Activated CD8-positive, alpha-beta memory T cell treated with anti-CD3 and anti-CD28 coated beads for 1 hour (primary cell): ENCODE measurements at places on chromosomes 7 and 10.

DNA sequence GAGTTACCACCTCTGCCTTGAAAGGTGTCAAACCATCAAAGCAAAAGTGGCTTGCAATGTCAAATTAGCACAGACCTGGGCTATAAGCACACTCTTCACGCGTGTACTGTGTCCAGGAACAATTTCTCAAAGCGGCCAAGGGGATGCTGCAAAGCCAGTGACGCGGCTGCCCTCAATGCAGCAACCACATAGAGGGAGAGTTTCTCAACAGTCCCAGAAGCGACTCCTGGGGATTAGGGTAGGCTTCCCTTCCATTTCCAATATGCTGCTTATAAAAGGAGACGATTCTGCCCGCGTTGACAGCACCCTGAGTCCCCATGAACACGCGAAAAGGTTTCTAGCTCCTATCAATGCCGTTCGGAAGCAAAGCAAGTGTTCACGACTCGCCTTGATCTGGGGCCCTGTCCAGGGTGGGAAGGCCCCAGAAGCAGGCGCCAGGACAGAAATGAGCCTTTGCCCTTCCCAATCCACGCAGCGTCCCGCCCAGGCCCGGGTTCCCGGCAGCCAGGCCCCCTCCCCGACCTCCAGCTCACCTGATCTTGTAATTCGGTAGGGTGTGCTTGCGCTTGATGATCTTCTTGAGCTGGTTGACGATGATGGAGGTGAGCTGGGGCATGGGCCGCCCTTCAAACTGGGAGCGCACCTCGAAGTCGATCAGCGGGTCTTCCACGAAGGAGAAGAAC lies 1.3 kb downstream of the PDZD8 start:
- DNase-seq, result no peak

DNA sequence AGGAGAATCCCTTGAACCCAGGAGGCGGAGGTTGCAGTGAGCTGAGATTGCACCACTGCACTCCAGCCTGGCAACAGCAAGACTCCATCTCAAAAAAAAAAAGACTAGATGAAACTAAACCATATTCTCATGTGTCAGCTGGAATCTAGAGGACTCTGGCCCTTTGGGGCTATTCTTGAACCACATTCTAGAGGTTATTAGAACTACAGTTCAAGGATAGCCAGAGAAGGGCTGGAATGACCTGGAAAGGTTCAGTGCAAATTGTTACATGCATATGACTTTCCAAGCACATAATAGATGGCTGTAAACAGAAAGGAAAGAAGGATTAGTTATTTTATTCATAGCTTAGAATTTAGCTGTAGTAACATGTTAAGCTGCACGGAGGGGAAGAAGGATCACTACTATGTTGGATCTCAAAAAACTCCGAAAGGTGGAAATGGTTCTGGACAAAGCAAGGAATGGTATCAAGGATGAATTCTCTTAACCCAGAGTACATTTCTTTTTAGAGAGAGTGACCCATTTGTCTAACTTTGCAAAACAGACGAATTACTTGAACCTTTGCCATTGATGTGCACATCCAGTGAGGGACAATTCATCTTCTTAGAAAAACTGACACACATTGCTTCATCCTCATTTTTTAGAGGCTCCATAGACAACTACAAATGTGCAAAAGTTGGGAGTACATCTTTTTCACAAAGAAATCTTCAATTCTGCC lies 124.0 kb upstream of the SAMD8 start:
- no peak for DNase-seq

DNA sequence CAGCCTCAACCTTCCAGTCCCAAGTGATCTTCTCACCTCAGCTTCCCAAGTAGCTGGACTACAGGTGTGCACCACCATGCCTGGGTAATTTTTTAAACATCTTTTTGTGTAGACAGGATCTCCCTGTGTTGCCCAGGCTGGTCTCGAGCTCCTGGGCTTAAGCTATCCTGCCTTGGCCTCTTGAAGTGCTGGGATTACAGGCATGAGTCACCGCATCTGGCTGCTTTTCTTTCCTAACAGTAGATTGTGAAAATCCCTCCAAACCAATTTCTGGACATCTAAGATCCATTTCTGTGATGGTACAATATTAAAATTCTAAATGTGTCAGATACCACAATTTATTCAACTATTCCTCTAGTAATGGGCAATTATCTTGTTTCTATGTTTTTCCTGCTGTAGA lies 38.7 kb downstream of the RAB18 start:
- DNase-seq, result no peak

DNA sequence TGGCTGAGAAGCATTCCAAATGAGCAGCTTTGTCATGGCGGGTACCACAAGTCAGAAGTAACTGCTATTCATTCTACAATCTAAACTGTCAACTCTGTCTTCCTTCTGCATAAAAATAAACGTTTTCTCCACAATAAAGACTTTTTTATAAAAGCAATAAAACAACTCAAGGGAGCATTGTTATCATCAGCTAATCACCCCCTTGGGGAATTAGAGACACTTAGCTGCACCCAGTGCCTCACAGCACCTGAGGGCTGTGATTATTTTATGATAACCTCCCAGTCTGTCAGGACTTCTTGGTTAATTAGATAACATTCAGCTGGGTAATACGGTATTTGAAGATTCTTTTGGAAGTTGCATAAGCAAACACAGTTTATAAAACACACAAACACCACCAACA lies 155.6 kb downstream of the PPP1R3A start:
- no peak for DNase-seq

DNA sequence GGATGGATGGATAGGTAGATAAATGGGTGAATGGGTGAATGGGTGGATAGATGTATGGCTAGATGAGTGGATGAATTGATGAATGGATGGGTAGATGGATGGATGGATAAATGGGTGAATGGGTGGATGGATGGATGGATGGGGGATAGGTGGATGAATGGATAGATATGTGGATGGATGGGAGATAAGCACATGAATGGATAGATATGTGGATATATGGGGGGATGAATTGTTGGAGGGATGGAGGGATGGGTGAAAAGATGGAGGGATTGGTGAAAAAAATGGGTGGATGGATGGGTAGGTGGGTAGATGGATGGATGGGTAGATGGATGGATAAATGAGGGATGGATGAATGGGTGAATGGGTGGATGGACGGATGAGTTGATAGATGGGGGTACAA lies 196.4 kb downstream of the FRMD4A start:
- DNase-seq, result no peak

DNA sequence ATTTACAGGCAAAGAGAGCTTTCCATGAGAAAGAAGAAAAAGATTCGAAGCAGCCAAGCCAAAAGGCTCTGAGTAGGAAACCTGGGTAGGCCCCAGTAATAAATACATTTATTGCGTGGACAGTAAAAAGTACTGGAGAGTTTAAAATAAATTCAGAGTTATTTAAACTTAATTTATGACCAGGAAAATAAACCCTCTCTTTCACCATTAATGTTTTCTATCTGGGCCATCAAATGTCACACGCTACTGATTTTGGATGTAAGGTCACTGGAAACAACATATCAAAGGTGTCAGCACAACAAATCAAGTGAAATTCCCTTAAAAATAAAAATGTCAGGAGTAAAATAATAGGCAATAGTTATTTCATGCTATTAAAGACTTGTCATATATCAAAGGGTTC lies 264.0 kb downstream of the SKAP2 start:
- DNase-seq, result no peak

DNA sequence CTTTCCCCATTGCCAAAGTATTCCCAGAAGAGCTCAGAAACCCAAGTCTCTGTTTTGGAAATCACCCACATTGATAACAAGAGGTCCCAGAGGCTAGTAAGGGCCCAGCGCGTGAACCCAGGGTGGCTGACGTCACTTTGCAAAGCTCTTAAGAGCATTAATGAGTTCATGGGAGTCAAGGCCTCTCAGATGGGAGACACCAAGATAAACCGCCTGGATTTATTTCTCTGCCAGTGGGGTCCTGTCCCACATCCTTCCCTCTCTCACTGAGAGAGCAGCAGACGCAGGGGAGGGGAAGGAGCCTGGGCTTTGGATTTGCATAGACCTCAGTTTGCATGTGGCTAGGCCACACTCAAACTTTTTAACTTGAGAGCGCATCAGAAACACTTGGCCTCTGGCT lies 184.8 kb upstream of the PDE1C start:
- DNase-seq, result no peak

DNA sequence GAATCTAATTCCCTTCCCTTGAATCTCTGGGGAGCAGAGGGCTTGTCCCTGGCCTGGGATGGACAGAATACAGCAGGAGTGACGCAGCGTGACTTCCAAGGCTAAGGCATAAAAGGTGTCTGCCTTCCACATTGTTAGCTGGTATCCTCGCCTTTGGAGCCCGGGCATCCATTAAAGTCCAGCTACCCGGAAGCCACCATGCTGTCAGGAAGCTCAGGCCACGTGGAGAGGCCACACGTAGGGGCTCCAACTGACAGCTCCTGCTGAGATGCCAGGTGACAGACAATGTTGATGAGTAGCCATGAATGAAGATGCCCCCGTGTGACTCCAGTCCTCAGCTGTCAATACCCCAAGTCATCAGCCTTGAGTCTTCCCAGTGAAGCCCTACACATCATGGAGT lies 99.9 kb downstream of the OAT start:
- no peak for DNase-seq

DNA sequence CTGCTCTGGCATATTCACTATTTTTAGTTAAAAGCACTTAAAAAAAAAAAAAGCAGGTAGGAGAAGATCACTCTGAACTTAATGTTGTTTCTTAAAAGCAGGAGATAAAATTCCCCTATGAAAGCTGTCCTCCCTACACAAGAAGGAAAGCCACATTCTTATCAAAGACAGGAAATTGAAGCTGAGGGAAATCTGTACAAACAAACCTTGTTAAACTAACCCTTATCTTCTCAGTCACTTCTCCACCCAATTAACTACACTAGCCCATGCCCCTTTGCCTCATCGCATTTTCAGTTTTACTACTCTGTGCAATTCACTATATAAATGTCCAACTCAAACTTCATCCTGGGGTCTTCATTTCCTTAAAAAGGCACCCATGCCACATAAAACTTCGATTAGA lies 2.7 kb upstream of the CDCA7L start:
- DNase-seq, result no peak

GRCh38 chr10:30284865-30285594 lies 64.0 kb downstream of the MTPAP start:
- DNase-seq, result no peak

GRCh38 chr10:7529638-7530037 lies 118.8 kb upstream of the SFMBT2 start:
- no peak for DNase-seq

- no peak for DNase-seq
Observed at GRCh38 chr10:8006274-8006999, 48.1 kb upstream of the GATA3 start.

GRCh38 chr7:80445351-80445750 lies 66.5 kb downstream of the GNAT3 start:
- DNase-seq, result no peak

DNA sequence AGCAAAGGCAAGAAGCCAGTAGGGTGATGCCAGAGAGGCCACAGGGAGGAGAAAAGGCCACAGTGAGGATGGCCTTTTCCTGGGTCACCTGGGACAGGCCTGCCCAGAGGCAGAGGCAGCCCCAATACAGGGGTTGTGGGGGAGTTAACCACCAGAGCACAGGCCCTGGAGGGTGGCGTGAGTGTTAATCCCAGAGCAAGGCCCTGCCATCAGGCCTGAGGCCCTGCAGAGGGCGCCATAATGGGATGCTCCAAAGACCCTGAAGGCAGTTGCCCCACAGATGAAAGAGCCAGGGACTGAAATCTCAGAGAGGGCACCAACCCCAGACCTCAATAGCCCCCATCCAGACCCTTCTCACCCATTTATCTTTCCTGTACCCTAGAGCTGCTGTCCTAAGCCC lies 23.9 kb downstream of the SLC13A4 start:
- DNase-seq, result no peak

DNA sequence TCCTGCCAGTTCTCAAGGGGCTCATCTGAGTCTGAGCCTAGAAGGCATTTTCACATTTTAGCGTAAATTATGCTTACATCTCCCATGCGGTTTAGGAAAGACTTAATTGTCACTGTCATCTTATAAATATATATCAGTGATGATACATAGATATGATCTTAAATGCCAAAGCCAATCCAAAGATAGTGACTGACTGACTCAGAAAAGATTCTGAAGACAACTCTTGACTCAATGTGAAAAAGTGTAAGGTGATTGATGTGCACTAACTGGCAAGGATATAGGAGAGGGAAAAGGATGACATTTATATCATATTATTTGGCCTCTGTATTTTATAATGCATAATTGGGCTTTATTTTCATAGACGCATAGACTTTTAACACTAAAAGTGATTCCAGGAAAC lies 84.9 kb upstream of the LRRN3 start:
- DNase-seq, result no peak

GRCh38 chr10:124529661-124530214 lies 68.1 kb downstream of the LHPP start:
- DNase-seq, result no peak

- DNase-seq, result no peak
Observed at GRCh38 chr7:77458786-77459185, 42.6 kb upstream of the GSAP start.

DNA sequence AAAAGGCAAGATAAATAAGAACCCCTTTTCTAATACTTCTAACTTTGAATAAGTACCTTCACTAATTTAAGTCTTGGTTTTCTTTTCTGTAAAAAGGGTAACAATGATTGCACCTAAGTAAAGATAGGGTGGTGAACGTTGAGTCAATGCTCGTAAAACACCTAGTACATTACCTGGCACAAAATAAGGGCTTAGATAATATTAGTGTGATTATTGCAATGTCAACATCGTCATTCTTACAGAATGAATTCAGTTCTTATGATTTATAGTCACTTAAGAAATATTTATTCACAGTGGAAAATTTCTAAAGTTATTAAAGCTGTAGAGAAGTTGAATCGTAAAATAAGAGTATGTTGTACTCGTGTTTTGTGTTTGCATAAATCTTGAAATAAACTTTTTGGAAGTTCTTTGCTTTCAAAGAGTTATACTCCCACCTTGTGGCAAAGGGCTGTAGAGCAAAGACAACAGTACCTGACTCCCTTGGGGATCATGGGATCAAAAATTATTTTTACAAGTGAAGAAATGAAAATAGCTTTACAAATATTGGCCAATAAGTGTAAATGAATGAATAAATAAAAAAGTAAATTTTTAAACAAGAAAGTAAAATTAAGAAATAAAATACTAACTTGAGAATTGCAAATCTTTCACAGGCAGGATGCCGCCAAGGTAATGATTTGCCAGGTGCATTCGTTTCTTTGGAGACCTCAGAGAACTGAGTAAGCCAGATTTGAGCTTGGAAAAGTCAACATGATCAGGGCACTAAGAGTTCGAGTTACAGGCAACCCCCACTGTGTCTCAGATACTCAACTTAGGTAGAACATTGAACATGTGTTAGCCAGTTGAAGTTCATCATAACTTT lies 285.8 kb upstream of the CACNA2D1 start:
- DNase-seq, result no peak

DNA sequence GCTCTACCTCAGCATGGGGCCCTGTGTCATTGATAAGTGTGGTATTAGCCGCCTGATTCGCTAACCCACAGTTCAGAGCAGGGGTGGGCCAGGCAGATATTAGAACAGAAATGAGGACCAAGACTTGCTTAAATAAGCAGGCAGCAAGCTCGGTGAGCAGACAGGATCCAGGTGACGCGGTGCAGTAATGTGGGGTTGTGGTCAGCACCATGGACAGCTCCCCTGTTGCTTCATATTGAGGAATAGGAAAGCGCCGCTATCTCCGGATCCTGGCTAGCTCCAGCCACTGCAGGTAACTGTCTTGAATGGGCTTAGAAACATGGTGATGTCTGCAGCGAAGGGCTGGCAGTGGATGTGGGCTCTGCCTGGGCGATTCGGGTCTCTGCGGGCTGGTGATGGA lies 51.3 kb upstream of the GPR26 start:
- no peak for DNase-seq

GRCh38 chr7:106609416-106609815 lies 51.5 kb downstream of the CCDC71L start:
- DNase-seq, result no peak
